ENCODE measurements at places on chromosomes 13 and 19.

GRCh38 chr13:43518833-43519232 is 267.9 kb downstream of the ENOX1 start:
- DNase-seq: no peak

GRCh38 chr13:97116754-97117153 is 105.4 kb upstream of the MBNL2 start:
- no peak for DNase-seq

- DNase-seq: no peak
These were observed 416.9 kb downstream of the IRS2 start for GRCh38 chr13:109369353-109370052.

DNA sequence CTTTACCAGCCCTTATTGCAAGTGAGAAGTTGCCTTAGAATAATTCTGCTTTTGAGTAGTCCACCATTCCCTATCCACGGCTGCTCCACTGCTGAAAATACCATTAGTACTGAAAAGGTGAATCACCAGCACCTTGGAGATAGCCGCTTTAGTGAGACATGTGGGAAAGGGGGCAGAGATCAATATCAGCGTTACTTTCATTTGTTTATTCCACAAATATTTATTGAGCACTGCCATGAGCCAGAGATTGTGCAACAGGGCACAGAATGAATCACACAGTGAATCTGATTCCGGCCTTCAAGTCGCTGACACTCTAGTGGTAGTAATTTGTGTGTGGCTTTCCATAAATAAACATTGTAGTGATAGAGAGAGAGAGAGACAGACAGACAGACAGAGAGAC is 31.5 kb upstream of the MYO16 start:
- DNase-seq: no peak

- DNase-seq: peak; percentile 33
These were observed 2.8 kb upstream of the ERFL start for GRCh38 chr19:41930926-41931592.

GRCh38 chr19:46402725-46403124 is 10.6 kb downstream of the CCDC8 start:
- DNase-seq: no peak

DNA sequence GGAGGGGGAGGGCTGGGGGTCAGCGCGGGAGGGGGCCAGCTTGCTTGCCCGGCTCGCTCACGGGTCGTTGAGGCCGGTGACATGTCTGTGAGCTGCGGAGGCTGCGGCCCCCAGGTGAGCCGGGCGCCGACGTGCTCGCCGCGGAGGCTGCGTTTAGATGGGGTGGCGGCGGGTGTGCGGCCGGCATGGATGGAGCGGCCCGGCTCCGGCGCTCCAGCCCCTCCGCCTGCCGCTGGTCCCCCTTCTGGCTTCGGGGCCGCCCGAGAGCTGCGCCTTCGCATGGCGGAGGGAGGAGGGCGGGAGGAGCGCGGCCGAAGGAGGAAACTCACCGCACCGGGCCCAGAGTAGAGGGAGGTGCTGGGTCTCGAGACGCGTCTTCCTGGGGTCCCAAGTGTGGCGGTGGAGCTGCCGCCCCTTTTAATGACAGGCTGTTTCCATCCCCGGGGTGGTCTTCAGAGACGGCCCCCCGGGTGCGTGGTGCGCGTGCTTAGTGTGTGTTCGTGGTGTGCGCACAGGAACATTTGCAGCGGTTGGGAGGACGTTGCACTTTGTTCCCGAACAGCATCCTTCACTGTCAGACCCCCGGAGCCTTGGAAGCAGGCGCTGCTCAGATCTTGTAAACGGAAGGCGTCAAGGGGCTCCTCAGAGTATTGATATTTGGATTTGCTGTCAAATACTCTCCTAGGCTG is at the start of gene AKAP11:
AKAP11 (plus strand) TSS at position 38 of the 689 bp plus-strand sequence. CDS start 14,197 bp downstream, outside the sequence.
- peak; percentile 49 for DNase-seq

DNA sequence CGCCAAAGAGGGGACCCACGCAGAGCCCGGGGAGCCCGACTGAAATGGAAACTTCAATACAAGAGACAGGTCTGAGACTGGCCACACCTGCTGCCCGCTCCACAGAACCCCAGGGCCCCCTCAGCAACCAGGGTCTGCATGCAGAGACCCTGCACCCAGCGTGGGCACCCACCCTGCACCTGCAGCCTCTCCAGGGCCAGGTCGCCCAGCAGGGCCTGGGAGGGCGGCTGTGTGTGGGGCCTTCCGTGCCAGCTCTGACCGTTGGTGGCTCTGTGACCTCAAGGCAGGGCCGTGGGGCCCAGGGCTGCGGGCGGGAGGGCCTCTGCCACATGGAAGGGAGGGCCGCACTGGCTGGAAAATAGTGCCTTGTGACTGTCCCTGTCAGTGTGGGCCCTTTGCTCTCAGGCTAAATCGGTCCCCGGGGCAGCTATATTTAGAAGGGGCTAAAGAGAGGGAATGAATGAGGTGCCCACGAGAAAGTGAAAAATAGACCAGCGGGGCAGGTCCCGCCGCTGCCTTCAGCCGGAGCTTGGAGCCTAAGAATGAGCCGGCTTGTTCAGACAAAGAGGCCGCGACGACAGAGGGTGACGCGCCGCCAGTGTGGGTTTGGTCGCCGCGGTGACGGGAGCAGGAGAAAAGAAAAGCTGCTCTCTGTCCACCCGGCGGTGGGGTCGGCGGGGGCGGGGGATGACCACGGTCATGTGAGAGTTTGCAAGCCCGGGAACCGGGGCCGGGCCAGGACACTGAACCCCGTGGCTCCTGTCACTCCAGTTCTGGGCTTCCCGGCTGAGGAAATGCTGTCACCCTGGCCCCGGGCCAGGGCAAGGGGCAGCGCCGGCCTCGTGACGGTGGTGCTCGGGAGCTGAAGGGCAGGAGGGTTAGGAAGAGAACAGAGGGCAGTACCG is 70.5 kb downstream of the GADD45B start:
- DNase-seq: no peak

- DNase-seq: no peak
These were observed 533 bp downstream of the TNFSF9 start for GRCh38 chr19:6531163-6531955.

DNA sequence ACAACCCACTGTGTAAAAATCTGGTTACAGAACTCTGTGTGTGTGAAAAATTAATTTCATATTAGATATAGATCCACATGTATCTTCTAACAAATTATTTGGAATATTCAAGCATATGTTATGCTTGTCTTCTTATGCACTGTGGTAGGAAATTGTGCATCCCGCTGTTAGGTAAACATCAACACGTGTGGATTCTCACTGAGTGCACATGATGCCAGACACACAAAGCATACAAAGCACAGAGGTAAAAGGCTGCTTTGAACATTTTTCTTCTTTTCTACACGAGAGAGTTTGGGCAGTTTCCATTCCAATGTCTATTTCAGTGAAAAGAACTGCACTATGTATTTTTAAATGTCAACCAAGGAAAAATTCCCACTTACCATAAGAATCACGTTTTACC is 354.9 kb downstream of the PCDH9 start:
- no peak for DNase-seq

DNA sequence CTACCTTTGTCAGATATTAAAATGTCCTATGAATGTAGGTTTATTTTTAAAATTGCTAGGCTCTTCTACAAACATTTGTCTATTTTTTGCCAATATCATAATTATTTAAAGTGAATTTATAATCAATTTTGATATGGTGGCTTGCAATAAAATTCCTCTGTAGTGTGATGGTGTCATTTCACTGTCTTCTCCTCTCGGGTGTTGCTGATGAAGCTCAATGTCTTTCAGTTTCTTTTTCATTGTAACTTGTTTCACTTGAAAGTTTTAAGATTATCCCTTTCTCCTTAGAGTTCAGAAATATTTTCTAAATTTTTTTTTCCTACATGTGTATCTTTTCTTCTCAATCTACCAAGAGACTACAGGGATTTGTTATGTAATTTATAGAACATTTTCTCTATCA is 267.1 kb upstream of the EDNRB start:
- DNase-seq: no peak

GRCh38 chr13:41543664-41544300 is 86.4 kb downstream of the RGCC start:
- DNase-seq: no peak

GRCh38 chr19:7417671-7418324 is 69.1 kb downstream of the ARHGEF18 start:
- DNase-seq: no peak

GRCh38 chr13:20264271-20265018 is 32.3 kb upstream of the GJB6 start:
- no peak for DNase-seq

- no peak for DNase-seq
These were observed 37.8 kb downstream of the STOML3 start for GRCh38 chr13:38952827-38953226.

GRCh38 chr13:25578526-25578925 is 206.8 kb downstream of the ATP8A2 start:
- DNase-seq: no peak

DNA sequence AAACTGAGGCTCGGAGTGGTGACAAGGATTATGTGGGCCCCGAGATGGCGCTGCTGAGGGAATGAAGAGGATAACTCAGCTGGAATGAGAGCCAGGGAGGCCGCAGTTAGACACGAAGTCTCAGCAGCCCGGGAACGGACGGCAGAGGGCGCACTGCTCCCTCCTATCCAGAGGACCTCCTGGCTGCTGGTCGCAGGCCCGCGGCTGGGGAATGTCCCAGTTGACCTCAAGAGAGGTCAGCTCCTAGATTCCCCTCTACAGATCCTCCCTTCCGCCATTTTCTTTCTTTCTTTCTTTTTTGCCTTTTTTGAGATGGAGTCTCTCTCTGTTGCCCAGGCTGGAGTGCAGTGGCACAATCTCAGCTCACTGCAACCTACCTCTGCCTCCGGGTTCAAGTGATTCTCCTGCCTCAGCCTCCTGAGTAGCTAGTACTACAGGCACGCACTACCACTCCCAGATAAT is 24.1 kb upstream of the ASPDH start:
- peak; percentile 35 for DNase-seq

GRCh38 chr19:40091205-40092129 is 724 bp upstream of the ZNF780A start:
- no peak for DNase-seq

DNA sequence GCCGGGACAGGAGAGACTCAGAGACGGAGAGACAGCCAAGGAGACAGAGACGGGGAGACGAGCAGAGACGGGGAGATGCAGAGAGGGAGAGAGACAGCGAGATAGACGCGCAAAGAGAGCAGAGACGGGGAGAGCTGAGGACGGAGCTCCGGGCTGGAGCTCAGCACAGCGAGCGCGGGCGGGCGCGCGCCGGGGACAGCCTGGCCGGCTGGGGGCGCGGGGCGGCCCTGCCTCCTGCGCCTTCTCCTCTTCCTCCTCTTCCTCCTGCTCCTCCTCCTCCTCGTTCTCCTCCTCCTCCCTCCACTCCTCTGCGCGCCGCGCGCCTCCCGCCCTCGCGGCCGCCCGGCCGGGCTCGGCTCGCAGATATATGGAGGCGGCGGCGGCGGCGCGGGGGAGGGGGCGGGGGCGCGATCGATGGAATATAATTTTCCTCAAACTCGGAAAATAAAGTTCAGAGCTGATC is at the start of gene ERFL:
ERFL (minus strand) TSS at position 229 of the 463 bp plus-strand sequence. CDS start 15,530 bp downstream, outside the sequence.
- DNase-seq: no peak

- DNase-seq: no peak
These were observed 14.2 kb downstream of the DPF1 start for GRCh38 chr19:38209671-38210457.

GRCh38 chr13:49368688-49369087 is 75.2 kb downstream of the CAB39L start:
- DNase-seq: no peak

DNA sequence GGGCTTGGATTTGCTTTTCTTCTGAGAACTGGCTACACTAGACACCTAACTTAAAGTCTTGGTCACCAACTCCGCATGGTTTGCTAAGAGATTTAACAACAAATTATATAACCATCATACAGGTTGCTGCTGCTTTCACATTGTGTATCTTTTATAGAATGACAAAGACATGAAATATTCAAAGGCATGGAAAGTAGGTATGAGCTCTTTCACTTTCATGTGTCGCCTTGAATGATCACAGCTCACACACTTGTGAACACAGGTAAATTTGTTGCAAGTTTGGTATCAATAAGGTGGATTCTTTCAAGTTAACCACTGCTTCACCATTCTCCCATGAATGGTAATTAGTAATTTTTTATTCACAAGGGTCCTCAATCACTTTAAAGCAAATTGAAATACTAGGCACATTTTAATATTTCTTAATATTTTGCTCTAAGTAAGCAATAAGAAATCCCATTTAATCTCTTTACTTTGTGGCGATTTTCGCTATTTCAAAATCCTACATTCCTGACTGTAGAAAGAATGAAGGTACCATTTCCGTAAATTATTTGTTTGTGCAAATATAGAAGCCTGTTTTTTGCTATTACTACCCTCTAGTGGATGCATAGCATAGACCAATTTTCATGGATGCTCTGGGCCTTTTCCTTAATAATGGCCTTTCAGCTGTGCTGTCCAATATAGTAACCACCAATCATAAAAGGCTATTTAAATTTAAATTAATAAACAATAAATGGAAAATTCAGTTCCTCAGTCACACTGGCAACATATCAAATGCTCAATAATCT is 45.5 kb upstream of the FREM2 start:
- no peak for DNase-seq

GRCh38 chr13:27374650-27375049 is 49.8 kb upstream of the GTF3A start:
- peak; percentile 44 for DNase-seq

- peak; percentile 3 for DNase-seq
These were observed 34.0 kb downstream of the KLF5 start for GRCh38 chr13:73092829-73093228.

DNA sequence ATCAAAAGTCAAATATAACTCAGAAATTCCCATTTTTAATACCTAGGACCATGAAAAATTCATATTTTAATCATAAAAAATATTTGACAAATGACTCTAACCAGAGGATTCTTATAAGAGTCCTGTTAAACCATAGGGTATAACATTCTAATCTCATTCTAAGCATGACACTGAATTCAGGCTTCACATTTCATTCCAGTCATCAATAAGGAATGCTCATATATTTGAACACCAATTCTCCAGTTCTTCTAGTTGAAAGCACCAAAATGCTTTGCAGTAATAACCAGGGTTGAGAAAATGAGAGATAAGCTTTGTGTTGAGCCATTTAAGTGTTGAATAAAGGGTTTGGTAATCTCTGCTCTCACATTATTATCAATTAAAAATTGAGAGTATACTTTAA is 147.5 kb downstream of the VWA8 start:
- no peak for DNase-seq

GRCh38 chr19:1400281-1401137 is 833 bp downstream of the GAMT start:
- no peak for DNase-seq

GRCh38 chr19:49957262-49957915 is 3.6 kb downstream of the SIGLEC11 start:
- DNase-seq: no peak

- DNase-seq: no peak
These were observed 8.6 kb downstream of the AKAP11 start for GRCh38 chr13:42280537-42280936.

- no peak for DNase-seq
These were observed 591 bp downstream of the DOHH start for GRCh38 chr19:3499738-3500428.

- DNase-seq: no peak
These were observed 3.4 kb upstream of the WIZ start for GRCh38 chr19:15453091-15453578.

GRCh38 chr13:40559915-40560314 is 106.5 kb downstream of the FOXO1 start:
- DNase-seq: no peak

Measured in CD8-positive, alpha-beta T cell (primary cell).